ENCODE measurements at places on chromosomes 5 and 9.

DNA sequence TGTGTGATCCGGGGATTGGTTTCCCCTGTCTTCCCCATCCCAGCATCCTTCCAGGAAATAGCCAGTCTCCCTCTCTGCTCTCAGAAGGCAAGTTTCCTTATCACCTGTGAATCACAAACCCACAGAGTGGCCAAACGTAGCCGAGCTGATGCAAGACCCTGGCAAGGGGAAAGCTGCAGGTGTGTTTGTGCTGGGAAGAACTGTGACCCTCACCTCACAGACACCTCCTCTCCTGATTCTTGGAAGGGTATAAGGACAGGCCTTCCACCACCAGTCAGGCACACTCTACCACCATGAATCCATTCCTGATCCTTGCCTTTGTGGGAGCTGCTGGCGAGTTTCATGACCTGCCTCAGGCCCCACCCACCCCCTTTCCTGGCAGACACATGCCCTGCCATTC, at the start of gene PRSS3:
PRSS3 (plus strand) TSS at position 281 of the 400 bp plus-strand sequence; CDS start at position 294, 13 bp downstream.
- no peak for DNase-seq

GRCh38 chr5:173282916-173283315, 45.3 kb downstream of the STC2 start:
- DNase-seq = no peak

- no peak for DNase-seq
Observed at GRCh38 chr5:80125962-80126480, 90.9 kb downstream of the THBS4 start.

DNA sequence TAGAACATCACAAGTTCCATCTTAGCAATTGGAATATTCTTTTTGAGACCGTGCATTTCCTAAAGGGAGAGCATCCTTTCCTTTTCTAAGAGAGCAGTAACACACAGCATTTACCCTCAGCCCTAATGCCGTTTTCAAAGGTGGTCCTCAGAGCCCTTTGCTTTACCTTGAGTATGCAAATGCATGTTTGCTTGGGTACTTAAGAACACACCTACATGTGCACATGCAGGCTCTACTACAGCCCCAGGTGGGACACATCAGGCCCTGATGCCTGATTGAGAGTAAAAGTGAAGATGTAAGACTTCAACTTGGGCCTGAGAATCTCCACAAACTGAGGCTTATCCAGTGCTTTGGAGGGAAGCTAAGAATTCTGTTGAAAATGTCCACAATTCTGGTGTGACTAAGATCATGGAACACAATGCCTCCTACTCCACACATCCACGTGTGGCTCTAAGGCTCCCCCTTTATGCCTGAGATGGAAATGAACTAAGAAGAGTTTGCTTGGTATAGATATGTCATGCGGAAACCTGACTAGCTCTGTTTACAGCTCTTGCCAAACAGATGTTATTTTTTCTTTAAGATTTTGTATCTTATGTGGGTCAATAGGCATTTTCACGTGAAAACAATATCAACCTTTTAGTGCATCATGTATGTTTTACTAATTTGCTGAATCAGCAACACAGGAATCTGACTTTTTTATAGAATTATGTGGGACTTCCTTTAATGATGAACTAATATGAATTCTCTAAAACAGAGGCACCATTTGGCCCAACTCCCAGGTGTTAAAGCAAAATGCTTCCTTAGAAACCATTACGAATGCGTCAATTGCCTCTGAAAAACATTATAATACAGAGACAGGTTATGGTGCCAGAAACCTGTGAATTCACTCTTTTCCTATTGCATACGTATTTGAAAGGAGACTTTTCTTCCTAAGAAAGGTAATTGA, 48.9 kb upstream of the SLC2A8 start:
- no peak for DNase-seq

- no peak for DNase-seq
Observed at GRCh38 chr5:38497946-38498345, 58.5 kb downstream of the LIFR start.

DNA sequence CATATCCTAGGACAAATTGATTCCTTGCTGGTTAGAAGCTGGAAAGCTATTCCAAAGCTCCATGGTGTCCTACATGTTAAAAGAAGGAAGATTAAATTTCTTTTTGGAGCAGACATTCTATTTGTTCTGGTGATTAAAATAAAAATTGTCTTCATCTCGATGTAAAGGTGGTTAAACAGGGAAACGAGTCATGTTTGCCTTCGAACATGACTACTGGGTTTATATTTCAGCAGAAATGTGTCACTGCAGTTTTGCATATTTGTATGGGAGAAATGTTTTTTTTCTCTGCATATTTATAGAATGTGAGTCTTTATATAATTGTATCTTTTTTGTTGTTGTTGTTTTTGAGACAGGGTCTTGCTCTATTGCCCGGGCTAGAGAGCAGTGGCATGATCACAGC, 36.4 kb downstream of the ADAMTS12 start:
- DNase-seq = no peak

- no peak for DNase-seq
Observed at GRCh38 chr9:127979333-127980059, 1.3 kb downstream of the EEIG1 start.

DNA sequence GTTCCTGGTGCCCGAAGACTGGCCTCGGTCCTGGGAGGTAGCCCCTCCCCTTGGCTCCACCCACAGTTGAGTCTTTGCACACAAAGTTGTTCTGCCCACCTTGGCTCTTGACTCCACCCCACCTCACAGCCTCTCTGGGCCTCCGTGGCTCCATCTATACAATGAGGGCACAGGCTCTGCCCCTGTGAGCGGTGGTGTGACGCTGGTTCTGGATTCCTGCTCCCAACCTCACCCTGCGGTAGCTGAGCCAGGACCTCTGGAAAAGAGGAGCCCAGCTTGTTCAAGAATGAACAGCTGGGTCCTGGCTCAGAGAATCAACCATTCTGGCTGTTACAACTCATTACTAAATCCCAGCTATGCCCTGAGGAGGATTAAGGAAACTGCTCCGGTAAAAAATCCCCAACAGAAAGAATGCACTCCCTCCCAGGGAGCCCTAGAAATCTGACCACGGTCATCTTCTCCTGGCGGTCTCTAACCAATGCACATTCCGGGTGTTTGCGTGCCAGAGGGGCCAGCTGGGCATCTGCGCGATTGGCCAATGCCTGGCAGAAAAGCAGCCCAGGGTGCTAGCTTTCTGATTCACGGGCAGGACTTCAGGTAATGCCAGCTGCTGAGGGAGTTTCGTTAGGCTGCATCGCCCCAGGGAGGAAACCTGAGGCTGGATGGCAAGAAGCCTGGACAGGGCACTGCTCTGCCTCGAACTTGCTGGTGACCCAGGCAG, 9.9 kb upstream of the GRHPR start:
- DNase-seq = no peak

- DNase-seq = no peak
Observed at GRCh38 chr9:88641456-88642240, 106.7 kb downstream of the NXNL2 start.

GRCh38 chr5:168300326-168301182, 9.1 kb downstream of the WWC1 start:
- no peak for DNase-seq

DNA sequence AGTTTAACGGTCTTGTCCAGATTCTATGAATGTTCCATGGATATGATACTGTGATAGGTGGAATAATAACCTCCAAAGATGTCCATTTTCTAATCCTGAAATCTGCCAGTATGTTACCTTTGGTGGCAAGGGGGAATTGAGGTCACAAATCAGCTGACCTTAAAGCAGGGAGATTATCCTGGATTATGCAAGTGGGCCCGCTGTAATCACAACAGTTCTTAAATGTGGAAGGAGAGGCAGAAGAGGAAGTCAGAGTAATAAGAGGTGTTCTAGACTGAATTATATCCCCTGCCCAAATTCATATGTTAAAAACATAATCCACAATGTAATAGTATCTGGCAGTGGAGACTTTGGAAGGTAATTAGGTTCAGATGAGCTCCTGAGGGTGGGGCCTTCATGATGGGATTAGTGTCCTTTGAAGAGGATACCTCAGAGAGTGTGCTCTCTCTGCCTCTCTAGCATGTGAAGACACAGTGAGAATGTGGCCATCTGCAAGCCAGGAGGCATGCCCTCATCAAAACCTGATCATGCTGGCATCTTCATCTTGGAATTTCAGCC, 47.6 kb upstream of the ZFAND5 start:
- no peak for DNase-seq

DNA sequence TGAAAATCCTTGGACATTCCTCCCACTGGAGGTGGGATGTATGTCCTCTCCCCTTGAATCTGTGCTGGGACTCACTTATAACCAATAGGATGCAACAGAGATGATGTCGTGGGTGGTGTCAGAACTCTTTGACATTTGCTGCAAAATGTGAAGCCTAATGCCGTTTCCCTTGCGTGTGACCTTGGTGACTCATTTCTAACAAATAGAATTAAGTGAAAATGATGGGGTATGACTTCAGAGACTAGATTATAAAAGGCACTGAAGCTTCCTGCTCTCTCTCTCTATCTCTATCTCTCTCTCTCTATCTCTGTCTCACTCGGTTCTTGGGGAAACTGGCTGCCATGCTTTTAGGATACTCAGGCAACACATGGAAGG, 126.1 kb upstream of the STC2 start:
- DNase-seq = no peak

DNA sequence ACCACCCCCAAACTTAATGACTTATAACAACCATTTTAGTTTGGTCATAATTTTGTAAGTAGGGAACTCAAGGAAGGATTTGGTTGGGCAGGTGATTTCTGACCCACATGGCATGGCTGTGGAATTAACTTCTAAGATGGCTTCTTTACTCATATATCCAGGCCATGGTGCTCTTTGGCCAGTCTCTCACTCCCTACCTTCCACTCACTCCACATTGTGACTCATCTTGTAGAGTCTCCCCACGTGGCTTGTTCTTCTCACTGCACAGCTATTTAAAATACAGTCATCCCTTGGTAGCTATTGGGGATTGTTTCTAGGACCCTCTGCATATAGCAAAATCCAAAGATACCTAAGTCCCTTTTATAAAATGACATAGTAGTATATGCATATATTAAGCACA, 76.6 kb upstream of the MAST4 start:
- DNase-seq = no peak

- DNase-seq = no peak
Observed at GRCh38 chr9:6930827-6931226, 173.1 kb downstream of the KDM4C start.

DNA sequence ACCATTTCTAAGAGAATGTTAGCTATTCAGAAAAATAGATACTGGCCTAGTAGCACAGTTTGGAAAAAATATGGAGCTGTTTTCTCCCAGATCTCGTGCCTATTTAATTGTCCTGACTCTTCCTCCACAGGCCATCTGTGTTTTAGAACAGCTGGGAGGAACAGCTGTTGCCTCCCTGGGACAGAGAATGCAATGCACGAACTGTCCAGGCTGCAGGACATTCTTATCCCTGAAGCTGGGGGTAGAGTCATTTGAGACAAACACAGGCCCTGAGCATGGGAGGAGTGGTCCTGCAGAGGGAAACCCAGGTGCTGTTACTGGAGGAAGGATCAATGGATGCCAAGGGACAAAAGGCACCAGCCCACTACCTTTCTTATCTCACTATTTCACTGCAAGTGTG, 20.9 kb upstream of the SPARC start:
- no peak for DNase-seq

GRCh38 chr9:70589571-70590314, 175.3 kb upstream of the KLF9 start:
- DNase-seq = no peak

DNA sequence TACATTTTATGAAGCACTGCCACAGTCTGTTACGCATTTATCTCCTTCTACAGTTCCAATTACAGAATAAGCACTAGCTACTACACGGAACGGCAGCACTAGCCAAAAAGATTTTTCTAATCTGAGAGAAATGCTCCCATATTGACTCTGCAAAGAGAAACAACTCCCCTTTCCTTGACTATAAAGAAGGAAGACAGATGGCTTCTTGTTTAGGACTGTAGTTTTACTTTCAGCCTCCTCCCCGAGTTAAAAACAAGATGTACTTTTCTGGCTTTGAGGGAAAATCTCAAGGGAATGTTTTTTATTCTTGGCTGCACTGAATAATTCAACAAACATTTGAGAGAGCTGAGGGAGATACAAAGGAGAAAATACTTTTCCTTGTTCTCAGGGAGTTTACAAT, 1.9 kb upstream of the SLC44A1 start:
- DNase-seq = no peak

- DNase-seq = no peak
Observed at GRCh38 chr9:99873943-99874584, 32.4 kb upstream of the STX17 start.

DNA sequence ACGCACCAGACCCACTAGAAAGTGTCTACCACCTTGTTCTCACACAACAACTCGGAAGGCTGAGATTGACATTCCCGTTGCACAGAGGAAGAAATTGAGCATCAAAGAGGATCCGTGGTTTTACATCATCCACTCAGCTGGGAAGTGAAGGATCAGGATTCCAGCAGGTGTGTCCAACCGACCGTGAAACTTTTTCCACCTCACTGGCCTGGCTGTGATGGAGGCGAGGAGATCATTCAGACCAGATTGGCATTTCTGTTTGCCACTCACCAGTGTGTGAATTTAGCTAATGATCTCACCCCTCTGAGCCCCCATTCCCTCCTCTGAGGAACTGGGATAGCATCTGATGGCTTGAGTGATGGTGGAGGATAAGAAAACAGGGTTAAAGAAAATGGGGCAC, 46.7 kb upstream of the CPLX2 start:
- DNase-seq = no peak

GRCh38 chr9:27351438-27351837, 54.5 kb upstream of the EQTN start:
- DNase-seq = no peak

GRCh38 chr9:6893350-6894131, 135.8 kb downstream of the KDM4C start:
- DNase-seq = no peak

GRCh38 chr5:128487041-128487440, 51.0 kb downstream of the FBN2 start:
- DNase-seq = no peak

DNA sequence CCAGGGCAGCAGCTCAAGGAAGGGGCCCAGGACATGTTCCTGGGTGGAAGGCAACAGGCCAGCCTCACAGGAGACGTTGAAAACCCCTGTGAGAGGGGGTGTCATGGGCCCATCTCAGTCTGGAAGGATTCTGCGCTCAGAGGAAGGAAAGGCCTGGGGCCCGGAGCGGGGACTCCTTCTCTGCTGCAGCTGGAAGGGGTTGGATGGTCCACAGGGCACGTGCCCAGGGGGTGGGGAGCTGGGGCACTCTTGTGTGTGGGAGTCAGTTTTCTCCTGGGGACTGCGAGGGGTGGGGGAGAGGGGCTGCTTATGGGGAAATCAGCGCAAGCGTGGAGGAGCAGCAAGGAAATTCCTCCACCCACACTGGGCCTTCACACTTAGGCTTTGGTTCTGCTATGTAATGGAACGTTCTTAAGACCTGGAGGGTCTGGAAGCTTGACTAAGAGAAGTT, 2.9 kb upstream of the LPCAT1 start:
- no peak for DNase-seq
